ENCODE measurements at places on chromosomes 4 and X.

GRCh38 chr4:85153221-85153620 is 186.7 kb upstream of the WDFY3 start:
- DNase-seq: no peak

- no peak for DNase-seq
Observed at GRCh38 chrX:106891762-106892460, 11.2 kb downstream of the RIPPLY1 start.

DNA sequence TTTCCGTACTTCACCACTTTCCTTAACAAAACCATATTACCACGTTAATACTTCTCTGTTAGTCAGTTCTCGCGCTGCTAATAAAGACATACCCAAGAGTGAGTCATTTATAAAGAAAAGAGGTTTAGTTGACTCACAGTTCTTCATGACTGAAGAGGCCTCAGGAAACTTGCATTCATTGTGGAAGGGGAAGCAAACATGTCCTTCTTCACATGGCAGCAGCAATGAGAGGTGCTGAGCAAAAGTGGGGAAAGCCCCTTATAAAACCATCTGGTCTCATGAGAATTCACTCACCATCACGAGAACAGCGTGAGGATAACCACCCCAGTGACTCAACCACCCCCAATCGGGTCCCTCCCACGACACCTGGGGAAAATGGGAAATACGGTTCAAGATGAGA is 289.8 kb upstream of the CLNK start:
- no peak for DNase-seq

GRCh38 chr4:32985256-32985655 is 2265.1 kb downstream of the PCDH7 start:
- no peak for DNase-seq

All from suppressor macrophage (primary cell).